ENCODE measurements at places on chromosomes 12 and 14.

DNA sequence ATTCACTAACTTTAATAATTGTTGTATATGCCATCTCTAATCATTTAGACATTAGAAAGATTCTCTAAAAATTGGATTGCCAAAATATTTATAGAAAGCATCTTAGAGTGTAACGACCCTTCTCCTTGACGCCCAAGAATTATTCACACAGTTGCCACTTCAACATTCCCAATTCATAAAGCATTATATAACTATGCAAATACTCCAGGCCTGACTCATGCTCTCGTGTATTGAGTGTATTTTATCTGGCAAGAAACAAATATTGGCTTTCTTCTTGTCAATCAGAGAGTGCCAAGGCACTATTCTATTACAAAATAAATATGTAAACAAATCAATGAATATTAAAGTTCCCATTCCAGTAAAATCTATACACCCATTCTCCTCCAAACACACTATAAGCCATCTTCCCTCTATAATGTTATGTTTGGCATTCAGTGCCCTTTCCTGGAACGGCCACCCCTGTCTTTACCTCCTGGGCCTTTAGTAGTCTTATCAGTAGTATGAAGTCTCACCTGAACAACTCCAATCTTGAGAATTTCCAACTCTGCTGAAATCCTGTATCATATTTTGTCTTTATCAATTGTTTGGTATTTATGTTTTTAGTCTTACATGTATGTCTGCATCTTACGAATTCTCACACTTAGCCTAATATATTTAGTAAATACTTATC, 182.6 kb downstream of the PIK3C2G start:
- DNase-seq: no peak

DNA sequence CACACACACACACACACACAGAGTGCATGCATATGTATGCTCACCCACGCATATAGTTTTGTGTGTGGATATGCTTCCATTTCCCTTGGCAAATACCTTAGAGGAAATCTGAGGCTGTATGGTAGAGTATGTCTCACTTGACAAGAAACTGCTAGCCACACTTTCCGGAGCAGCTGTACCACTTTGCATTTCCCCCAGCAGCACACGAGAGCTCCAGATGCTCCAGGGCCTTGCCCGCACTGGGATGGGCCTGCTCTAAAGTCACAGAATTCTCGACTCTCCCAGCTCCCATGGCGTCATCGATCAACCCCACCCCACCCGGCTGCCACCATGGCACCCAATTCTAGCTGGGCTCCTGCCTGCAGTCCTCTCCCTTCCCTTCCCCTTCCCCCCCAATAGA, 21.9 kb downstream of the CLMN start:
- DNase-seq: no peak

- DNase-seq: no peak
These were observed 656.7 kb downstream of the SLC16A7 start for GRCh38 chr12:60252359-60253096.

DNA sequence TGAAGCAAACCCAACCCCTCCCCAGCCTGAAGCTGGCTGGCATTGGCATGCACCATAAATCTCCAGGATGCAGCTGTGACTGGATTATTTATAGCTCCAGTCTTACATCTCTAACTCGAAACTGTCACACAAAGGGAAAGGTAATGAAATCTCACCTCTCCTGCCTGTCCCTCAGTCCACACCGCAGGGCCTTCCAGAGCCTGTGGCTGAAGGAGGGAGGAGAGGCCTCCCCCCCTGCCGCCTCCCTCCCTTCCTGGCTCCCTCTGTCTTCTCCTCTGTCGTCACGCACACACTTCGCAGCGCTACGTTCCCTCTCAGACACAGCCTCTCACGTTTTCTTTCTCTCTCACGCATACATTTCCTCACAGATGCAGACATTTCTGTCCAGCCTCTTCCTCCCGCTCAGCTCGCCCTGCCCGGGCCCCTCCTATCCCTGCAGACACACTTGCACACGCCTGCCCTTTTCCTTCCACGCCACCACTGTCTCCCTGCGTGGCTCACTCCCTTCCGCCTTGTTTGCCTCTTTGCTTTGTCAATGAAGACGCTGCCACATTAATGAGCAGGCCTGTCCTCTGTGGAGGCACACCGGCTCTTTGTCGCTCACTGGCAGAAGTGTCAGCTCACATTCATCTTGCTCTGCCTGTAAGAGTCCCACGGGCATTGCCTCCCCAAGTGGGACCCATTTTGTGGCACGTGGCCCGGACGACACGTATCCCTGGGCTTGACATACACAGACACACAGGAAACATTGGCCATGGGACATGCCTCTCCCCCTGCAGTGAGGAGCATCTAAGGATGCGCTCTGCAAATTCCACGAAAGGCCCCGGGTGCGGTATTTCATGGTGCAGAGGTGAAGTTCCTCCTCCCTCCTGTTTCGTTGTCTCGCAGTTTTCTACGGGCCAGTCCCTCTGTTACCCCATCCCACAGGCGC, 27.9 kb downstream of the IRF2BPL start:
- peak; percentile 54 for DNase-seq

GRCh38 chr12:95484524-95484923, 10.6 kb downstream of the METAP2 start:
- DNase-seq: no peak

- peak; percentile 42 for DNase-seq
These were observed 41.2 kb downstream of the TMEM116 start for GRCh38 chr12:111971800-111972199.

DNA sequence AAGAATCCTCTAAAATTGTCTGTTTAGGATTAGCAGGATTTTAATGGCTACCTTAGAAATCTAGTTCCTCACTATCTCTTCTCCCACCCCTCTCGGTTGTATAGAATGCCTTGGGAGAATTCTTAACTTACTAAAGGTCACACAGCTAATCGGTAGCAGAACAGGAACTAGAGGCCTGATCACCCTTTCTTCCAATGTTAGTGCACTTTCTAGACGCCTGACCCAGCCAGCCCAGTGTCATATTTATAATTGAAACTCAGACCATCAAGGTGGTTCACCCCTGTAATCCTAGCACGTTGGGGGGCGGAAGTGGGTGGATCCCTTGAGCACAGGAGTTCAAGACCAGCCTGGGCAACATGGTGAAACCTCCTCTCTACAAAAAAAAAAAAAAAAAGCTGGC, 1.7 kb downstream of the TIGAR start:
- no peak for DNase-seq
